ENCODE measurements at places on chromosomes 13 and 19. TPM values are rescaled to one million over a fixed set of nuclear protein-coding genes. Genes with fewer than 3 reads are reported as not detected.

RASIP1 gene
- 23.2 TPM for total RNA-seq

CPAMD8 gene
- 40.6 TPM for total RNA-seq

PRTN3 gene
- 93.5 TPM for total RNA-seq

SLC1A6 gene
- 0.47 TPM for total RNA-seq

Data from metanephros (tissue), 2 donors.